ENCODE measurements at places on chromosomes 5 and 9.

GRCh38 chr9:124222918-124223720 is 34.6 kb upstream of the NEK6 start:
- no peak for DNase-seq

DNA sequence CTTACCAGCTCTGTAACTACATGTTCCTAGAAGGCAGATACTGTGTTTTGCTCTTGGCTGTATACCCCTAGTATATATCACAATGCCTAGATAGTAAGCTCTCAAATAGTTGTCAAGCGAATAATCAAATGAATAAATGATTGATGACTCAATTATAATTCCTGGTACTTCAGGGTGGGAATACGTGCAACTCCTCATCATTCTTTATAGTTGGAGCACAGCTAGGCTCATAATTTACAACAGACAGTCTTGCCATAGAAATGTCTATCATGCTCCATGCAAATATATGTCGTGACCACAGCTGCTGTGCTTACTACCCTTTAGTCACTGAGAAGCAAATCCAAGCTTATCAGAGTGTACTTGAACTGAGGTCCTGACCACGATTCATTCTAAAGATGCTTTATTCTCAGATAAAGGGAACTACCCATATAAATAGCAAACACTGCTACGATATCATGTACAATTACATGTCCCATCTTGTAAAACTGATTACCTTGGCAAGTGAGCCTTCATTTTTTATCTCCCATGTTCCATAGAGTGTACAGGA is 52.1 kb downstream of the STRBP start:
- DNase-seq = no peak

GRCh38 chr9:114981063-114981462 is 50.7 kb upstream of the TNFSF8 start:
- DNase-seq = no peak

DNA sequence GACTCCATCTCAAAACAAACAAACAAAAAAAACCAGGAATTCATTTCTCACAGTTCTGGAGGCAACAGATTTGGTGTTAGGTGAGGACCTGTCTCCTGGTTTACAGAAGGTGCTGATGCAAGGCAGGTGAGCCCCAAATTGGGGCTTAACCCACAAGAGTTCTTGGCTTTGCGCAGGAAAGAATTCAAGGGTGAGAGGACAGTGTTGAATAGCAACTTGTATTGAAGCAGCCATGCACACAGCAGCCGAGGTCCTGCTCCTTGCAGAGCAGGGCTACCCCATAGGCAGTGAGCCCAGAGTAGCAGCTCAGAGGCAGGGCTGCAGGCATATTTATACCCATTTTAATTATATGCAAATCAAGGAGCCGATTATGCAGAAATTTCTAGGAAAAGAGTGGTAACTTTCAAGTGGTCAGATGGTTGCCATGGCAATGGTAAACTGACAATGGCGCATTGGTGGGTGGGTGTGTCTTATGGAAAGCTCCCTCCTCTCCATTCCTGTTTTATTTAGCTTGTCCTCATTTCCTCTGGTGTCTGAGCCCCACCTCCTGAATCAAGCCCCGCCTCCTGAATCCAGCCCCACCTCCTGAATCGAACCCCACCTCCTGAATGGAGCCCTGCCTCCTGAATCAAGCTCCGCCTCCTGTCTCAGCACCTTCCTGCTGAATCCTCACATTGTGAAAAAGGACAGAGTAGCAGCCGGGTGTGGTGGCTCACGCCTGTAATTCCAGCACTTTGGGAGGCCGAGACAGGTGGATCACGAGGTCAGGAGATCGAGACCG is 34.5 kb upstream of the COL5A1 start:
- no peak for DNase-seq

DNA sequence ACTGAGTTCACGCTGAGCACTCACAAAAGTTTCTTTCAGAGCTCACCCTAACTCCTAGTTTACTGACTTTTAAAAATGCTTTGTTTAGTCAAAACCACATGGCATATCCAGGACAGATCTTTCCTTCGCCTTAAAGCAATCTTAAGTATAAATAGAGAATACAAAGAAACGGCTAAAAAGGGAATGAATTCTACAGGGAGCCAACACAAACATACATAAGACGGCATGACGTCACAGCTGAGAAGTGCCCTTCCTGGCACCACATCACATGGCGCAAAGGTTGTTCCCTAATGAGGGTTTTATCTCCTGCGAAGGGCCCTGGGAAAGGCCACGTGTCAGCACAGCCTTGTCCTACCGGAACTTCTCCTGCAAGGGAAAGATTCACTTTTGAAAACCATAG is 141.3 kb downstream of the IRX1 start:
- no peak for DNase-seq

DNA sequence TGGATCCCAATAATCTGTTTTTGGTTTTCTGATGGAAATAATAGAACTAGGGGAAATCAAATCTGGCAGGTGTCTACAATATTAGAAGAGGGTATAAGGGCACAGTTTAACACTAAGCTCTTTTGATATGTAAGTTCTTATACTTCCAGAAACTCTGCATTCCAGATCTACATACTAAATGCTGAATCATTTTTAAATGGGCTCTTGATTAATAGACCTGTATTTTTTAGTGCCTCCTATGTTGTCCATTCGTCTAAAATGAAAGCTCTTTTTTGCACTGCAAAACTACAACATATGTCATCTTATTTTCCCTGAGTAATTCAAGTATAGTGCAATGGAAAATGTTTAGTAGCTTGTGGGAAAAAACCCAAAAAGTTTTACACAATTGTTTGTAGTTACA is 44.2 kb downstream of the NR6A1 start:
- DNase-seq = no peak

- DNase-seq = no peak
These were observed 2223.1 kb upstream of the C9orf72 start for GRCh38 chr9:29796291-29796952.

DNA sequence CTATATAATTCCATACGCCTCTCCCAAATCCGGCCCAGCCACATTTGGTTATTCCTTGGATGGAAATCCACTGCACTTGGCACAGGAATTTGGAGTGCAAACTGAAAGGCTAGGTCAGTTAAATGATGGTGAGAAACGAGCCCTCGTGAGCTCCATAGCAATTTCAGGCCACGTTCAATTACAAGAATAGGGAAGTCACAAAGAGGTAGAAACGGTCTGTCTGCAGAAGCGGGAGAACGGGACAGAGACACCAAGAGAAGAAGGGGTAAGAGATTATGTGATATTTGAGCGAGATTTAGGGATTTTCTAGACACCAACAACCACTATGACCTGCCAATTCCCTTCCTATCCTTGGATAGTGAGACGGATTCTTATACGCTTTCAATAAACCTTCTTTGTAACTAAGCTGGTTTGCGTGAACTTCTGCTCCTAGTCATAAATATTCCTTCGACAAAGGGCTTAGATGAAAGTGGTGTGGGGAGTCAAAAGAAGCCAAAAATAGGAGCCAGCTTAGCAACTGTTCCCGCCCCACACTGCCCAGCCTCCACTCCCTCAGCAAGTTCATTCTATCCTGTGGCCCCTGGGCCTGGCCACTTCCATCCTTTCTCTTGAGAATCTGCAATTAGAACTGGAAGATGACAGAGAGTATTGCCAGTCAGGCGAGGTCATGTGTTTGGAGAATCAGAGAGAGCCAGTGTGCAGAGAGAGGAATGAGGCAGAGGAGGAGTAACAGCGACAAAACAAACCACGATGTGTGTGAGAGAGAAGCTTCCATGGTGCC is 118.4 kb downstream of the ZNF608 start:
- DNase-seq = no peak

DNA sequence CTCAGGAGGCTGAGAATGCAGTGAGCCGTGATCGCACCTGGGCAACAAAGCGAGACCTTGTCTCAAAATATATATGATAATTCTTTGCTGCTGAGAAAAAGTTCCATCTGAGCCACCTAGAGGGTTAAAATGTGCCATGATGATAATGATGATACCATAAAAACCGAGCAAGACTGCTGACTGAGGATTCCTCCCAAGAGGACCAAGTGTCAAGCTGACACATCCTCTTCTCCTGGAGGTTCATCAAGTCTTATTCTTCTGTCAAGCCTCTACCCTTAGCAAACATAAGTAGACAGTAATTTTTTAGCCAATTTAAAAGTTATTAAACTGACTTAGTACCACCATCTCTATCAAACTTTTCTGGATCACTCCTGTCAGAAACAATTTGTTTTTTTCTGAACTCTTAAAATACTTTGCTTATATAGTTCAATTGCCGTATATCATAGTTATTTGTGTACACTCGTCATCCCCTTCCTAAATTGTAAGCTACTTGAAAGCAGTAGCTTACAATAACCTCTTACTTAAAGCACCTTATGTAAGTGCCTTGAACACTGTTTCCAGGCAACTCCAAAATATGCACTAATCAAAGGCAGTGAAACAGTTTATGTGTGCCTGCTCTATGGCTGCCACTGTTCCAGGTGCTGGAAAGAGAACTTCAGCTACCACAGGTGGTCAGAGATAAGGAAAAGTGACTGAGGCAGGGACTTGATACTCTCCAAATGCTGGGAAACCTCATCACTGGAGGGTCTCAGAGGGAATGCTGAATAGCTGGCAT is 57.4 kb downstream of the SCAI start:
- DNase-seq = no peak

GRCh38 chr9:16743375-16743774 is 127.1 kb downstream of the BNC2 start:
- DNase-seq = no peak

DNA sequence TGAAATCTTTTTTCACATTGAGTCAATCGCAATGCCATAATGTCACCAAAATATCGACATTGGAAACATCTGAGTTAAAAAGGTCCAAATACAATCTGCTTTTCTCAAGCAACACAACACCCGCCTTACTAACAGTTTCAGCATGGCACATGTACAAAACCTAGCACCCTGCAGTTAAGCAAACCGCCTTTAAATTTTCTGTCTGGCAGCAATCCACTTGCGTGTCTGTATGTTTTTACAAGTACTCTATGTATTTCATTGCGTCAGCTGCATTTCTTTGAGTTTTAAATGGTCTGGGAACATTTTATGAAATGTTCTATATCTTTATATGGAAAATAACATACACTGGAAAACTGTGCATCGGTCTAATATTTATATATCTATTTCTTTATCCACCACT is 134.6 kb downstream of the DENND1A start:
- no peak for DNase-seq

- DNase-seq = no peak
These were observed 246.5 kb downstream of the PTPRD start for GRCh38 chr9:10366171-10366779.

DNA sequence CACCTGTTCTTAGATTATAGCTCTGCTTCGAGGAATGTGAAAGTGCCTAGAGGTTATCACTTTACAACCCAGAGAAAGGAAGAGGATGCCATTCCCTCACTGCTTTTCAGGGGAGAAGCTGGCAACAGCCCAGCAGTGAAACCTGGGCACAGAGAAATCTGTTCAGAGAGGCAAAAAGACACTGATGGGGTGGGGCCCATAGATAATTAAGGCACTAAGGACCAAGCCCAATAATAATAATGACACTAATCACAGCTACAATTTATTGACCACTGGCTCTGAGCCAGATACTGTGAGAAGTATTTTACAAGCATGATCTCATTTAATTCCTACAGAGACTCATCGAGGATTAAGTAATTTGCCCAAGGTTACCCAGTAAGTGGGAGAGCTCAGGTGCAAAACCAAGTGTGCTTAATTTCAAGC is 168.3 kb downstream of the PIK3R1 start:
- DNase-seq = no peak

DNA sequence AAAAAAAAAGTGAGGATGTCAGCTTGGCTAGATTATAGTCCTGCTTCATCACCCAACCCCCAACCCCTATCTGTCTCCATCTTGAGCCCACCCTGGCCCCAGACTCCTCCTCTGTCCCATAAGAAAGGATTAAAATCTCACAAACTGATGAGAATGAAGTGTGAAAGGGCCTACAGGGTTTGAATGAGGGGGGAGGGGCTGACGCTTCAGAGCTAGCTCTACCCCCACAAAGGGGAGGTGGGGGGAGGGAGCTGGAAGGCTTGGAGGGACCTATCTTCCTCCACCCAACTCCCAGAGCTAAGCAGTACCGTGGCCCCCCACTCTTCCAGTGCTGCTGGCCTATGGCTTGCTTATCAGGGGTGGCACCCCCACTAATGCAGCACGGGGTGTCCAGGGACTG is 43.7 kb upstream of the HAND1 start:
- DNase-seq = no peak

DNA sequence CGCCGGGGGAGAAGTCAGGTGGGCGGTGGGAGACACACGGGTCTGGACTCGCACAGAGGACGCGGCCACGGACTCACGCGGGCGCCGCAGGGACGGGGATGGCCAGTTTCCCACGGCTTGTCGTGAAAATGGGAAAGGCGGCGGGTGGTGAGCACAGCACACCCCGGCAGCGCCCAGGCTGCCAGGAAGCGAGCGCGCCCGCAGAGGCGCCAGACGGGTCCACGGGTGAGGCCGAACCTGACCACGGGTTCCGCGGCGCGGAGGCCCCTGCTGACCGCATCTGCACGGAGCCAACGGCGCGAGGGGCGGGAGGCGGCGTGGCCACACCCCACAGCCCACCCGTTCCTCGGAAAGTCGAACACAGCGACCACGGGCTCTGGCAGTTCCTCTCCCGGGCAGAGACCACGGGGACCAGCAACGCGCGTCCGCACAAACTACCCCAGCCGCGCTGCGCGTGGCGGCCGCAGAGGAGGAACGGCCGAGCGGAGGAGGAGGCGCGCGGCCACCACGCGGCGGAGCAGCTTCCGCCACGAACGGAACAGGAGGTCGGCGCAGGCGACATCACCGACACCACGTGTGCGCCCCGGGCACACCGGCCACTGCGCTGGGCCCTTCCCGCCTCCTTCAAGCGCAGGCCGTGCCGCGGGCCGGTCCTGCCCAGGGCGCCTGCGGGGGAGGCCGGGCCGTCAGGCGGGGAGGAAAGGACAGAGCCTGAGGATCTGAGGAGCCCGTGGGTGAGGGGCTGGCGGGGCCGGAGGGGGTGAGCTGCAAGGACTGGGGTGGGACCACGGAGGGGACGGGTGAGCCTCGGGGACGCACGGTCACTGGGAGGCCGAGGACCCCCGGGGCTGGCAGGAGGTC is 5.6 kb downstream of the EXD3 start:
- no peak for DNase-seq

- DNase-seq = no peak
These were observed 67.6 kb upstream of the SELENOP start for GRCh38 chr5:42879291-42879690.

GRCh38 chr9:125393426-125393825 is 131.8 kb downstream of the GAPVD1 start:
- no peak for DNase-seq

Measured in T-helper 22 cell (primary cell).